ENCODE measurements at places on chromosomes 11 and 22.

DNA sequence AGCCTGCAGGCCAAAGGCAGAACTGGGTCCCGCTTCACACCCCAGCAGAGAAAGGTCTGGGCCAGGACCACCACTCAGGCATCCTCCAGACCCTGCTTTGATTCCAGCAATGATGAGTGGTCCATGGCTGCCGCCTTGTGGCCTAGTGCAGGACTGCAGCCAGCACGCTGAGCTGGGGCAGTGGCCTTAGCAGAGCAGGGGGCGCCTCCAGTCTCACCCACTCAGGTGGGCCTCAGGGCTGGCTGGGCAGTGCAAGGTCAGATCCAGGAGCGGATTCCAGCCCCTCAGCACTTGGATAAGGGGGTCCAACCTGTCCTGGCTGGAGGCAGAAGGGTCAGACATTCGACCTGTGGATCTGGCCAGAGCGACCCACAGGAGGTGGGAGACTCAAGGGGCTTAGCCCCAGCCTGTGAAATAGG, 9.6 kb upstream of the PDE2A start:
- DNase-seq, result no peak

- no peak for DNase-seq
Observed at GRCh38 chr22:36816636-36817524, at the start of gene PVALB. TSS of gene PVALB (minus strand) at chr22:36817035. CDS start at chr22:36817005, 30 bp downstream.

- no peak for DNase-seq
Observed at GRCh38 chr11:75873417-75874221, 58.6 kb downstream of the UVRAG start.

- no peak for DNase-seq
Observed at GRCh38 chr11:66674964-66675602, 2.6 kb downstream of the RBM4B start.

- no peak for DNase-seq
Observed at GRCh38 chr11:102476812-102477211, 24.2 kb upstream of the TMEM123 start.

DNA sequence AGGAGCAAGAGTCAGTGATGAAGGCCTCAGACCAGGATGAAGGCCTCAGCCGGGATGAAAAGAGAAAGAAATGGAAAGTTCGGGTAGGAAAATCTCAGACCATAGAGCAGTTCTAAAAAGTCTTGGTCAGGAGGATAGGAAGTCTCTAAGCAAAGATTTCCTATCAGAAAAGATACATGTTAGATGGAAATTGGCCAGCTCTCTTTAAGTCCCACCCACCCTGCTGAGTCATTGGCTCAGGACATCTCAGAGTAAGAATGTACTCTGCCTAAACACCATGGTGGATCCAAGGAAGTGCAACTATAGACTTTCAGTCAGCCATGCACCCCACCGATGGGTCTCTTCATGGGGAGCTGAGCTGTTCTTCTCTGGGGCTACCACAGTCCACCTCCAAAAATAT, 4.4 kb downstream of the OR8B3 start:
- DNase-seq, result no peak

- no peak for DNase-seq
Observed at GRCh38 chr11:420054-420910, 5.5 kb upstream of the SIGIRR start.

DNA sequence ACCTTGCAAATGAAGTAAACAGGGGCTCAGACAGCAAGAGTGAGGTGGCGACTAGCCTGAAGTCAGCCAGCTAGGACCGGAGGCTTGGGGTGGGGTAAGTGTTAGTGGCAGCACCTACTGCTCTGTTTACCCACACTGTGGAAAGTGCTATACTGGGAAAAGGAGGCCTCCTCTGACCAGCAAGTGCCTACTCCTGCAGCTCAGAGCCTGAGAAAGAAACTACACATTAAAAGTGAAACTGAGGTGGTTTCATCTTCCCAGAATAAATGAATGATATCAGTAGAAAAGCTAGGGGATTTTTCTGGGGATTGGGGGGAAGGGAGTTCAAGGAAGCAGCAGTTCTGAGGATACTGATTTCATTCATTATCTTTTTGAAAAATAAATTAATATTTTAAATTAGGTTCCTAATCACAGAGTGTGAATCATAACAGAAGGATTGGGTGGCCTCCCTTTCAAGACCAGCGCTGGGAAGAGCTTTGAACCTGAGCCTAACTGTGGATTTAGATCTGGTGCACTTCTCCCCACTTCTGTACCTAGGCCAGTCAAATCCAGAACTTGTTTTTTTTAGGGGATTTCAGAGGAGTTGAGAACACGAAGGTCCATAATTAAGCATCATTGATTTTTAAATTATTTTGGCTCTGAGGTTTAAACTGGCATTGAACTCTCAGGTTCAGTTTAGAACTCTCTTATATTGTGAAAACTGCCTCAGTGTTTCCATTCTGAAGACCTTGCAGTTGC, 48.1 kb upstream of the GRAMD1B start:
- no peak for DNase-seq

Measured in right renal pelvis (tissue), 4 donors.